ENCODE measurements at places on chromosomes 7 and 10.

GRCh38 chr7:86768394-86768793, 124.7 kb downstream of the GRM3 start:
- no peak for DNase-seq

GRCh38 chr10:117652228-117653169, 110.0 kb downstream of the EMX2 start:
- DNase-seq: no peak

- no peak for DNase-seq
These were observed 923 bp downstream of the TNPO3 start for GRCh38 chr7:129053938-129054437.

DNA sequence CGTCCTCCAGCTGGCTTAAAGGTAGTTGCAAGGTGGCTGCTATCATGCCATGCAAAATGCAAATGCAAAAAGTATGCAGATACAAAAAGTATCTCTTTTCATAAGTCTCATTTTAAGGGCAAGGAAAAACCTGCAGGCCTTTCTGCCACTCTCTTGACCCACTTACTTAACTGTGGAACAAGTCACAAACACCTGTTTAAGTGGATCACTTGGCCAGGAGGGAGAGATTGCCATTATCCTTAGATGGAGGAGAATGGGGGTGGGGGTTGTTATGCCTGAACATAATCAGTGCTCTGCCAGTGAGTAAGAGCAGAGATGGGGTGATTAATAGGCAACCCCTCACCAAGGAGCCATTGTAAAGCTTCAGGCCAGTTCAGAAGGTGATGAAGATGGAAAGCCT, 25.1 kb upstream of the HERPUD2 start:
- no peak for DNase-seq

DNA sequence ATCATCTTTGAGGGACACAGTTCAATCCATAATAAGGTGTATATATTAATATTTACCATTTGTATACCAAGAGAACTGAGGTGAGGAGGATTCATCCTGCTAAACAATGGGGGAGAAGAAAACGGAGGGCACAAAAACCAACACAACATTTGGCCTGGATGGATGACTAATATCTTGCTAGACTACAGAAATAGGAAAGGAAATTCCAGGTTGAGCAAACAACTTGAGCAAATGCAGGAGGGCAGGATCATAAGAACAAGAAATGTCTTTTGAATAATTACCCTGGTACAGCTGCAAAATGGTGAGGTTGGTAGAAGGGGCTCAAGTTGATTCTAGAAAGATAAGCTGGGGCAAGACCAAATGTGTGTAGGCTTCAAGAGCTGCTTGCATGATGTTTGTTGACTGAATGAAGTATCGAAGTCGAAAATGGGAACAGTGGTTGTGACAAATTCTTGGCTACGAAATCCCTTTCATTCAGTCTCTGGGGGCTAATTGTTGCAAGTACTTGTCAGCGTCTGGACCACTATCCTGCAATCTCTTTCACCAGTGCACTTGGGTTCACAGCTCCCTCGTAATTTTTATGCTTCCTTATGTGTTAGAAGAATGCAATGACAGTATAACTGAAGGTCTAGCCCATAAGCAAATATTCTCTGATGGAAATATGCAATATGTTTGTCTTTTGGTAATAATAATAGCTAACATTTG, 176.2 kb downstream of the PTEN start:
- DNase-seq: no peak
